Caco-2 (cell line): ENCODE measurements at places on chromosomes 1 and 21. TPM values are rescaled to one million over a fixed set of nuclear protein-coding genes. Genes with fewer than 3 reads are reported as not detected.
A peak's percentile ranks its signal among the peaks of the same experiment; 100 is the strongest.

DNA sequence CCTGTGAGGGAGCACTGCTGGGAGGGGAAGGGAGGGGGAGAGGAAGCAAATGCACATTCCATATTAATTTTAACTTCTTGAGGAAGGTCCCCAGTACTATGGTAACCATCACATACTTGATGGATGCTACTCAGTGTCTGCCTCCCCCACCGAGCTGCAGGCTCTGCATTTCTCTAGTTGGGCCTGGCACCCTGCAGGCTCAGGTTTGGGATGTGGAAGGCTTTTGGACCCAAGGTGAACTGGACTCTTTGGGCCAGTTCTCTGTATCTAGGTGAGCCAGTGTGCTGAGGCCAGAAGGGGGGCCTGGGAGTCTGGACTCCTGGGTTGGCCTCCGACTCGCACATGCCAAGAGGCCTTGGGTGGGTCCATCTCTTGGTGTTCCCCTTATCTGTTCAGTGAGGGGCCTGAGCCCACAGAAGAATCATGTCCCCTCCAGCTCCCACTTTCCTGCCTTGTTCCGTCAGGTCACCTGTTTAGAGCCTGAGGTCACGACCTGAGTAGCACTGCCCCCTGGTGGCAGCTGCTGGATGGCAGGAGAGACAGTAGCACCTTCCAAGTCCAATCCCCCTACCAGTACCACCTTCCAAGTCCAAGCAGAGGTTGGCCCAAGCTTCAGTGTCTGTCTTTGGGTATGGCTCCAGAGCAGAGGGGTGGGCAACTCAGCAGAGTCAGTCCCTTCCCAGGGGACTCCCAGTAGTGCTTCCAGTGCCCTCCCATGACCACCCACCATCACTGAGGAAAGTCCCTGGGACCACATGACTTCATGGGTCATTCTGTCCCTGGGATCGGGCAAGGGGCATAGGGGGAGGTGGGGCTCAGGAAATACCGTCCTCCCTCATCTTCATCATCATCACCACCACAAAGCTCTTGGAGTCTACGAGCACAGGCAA lies 241.8 kb downstream of the TRABD2B start:
- H3K36me3 ChIP-seq = no peaks in the 10 kb centered on the region
- H3K27me3 ChIP-seq = no peaks in the 10 kb centered on the region
- DNase-seq = peak; percentile 71

The INTS11 gene
- 103 and 115 TPM in 2 replicates for total RNA-seq

DNA sequence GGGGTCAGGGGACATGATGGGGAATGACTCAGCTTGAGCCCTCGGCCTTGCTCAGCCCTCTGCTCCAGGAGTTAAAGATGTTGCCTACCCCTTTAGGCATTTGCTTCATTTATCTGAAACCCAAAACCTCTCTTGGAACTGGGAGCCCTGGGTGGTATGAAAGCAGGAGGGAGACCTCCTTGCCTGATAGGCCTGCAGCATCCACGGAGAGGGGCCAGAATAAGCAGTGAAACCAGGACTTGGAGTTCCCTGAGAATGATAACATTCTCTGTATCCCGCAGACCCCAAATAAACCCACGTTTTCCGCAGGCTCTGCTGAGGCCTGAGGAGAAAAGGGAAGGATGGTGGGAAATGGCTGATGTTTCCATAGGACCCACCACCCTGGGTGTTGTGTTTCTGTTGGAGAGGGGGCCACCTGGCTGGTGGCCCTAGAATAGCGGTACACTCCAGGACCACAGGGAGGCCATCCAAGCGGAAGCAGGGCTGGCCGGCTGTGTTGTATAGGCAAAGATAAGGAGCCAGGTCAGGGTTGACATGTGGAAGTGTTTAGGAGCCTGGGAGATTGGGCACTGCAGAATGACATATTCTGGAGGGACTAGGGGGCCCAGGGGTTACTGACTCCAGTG lies 77.4 kb downstream of the FOXD2 start:
- no peak overlapping the region for H3K4me3 ChIP-seq
- DNase-seq = no peak
- no peaks in the 10 kb centered on the region for H3K4me1 ChIP-seq
- H3K36me3 ChIP-seq = no peaks in the 10 kb centered on the region
- H3K27ac ChIP-seq = no peak overlapping the region

The ELAPOR1 gene
- 0.75 and 1.6 TPM in 2 replicates for total RNA-seq
